ENCODE measurements at places on chromosomes 12 and 14.

- no peak for DNase-seq
These were observed 64.5 kb downstream of the AACS start for GRCh38 chr12:125129591-125130255.

DNA sequence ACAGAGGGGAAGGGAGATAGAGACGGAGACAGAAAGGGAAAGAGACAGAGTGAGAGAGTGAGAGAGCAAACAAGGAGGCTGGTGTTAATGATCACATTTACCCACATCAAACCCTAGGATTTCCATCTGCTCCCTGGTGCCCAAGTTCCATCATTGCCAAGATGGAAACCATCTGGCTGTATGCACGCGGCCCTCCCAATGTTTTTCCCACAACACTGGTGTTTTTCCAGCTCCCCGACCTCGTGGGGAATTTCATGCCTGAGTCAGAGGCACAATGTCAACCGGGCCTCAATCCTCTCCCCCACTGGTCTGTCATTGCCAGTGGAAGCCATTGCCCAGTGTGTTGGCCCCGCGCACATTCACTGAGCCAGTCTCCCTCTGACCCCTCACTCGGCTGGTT, 19.9 kb upstream of the BDKRB2 start:
- no peak for DNase-seq

DNA sequence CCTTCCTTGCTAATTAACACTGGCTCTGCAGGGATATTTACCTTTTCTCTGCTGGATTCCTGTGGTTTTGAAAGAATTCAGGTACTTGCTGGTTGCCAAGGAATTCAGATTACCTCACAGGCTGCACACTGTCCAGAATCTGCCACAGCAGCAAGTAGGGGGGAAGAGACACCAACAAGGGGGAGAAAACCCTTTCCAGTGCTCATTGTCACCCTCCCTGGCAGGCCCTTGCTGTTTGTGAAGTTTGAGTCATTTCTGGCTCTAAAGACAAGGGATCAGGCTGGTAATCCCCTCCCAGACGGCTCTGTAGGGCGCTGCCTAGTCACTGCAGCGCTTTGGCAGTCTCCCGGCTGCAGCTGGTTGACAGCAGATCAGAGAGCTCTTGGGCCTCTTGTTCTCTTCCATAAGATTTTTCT, 50.8 kb downstream of the TTLL5 start:
- no peak for DNase-seq

DNA sequence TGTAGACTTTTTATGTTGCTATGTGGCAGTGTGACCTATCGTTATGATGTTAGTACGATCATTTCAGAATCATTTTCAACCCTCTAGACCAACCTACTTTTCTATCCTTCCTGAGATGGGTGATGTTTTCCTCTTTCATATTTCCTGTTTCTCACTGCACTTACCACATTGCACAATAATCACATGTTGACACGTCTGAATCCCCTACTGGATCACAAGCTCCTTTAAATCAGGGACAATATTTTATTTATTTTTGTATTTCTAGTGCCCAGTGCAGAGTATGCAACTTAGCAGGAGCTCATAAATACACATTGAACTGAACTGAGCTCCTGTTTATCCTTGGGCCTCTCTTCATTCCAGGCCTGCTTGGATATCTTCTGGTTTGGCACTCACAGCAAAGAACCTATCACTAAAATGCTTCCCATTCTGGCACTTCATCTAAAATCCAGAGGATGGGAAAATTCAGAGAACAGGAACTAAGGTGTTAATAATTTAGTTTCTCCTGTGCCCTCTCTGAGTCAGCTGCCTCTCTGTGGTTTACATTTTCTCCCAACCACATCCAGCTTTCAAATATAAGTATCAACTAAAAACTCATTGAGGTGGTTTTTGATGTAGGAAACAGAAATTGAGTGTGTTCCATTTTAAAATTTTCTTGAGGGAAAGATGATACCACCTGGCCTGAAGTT, 69.4 kb upstream of the DYRK2 start:
- DNase-seq, result no peak

DNA sequence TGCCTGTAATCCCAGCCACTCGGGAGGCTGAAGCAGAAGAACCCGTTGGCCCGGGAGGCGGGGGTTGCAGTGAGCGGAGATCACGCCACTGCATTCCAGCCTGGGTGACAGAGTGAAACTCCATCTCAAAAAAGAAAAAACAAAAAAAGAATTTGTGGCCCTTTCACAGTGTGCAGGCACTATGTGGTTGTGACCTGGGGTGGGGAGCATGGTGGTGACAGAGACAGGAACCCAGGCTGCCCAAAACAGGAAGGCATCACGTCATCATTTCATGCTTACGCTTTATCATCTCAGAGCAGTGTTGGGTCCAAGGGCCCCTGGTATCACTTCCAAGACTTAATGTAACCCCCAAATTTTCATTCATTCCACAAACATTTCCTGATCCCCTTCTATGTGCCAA, 175.7 kb upstream of the GSC start:
- no peak for DNase-seq

DNA sequence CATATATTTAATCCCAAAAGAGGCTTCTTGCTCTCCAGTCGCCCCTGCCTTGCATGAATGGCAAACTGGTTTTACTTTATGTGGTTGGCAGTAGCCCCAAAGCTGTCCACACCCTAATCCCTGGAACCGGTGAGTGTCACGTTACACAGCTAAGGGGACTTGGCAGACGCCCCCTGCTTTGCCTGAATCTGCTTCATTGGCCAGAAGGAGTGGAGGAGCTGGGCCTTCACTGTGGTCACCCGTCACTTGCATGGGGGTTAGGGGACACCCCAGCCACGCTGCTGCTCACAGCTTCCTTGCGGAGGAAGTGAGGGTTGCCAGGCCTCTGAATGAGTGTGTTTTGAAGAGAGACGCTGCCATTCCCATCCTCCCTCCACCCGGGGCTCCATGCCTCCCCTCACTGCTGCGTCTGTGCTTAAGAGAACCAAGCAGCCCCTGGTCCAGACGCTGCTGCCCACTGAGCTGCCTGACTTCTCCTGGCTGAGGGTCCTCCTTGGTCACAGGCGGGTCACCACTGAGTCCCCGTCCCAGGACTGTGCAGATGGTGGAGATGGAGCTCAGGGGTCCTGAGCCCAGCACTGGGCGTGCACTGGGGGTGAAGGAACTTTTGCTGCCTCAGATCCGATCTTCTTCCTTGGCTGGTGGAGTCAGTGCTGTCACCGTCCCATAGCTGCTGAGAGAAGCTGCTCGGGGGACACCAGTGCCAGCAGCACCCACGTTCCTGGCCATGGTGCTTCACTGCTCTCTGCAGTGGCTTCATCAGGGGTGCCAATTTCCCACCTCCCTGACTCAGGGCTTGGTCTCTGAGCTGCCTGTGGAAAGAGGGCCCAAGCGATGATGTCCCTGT, 39.8 kb downstream of the GALNT9 start:
- DNase-seq, result no peak

DNA sequence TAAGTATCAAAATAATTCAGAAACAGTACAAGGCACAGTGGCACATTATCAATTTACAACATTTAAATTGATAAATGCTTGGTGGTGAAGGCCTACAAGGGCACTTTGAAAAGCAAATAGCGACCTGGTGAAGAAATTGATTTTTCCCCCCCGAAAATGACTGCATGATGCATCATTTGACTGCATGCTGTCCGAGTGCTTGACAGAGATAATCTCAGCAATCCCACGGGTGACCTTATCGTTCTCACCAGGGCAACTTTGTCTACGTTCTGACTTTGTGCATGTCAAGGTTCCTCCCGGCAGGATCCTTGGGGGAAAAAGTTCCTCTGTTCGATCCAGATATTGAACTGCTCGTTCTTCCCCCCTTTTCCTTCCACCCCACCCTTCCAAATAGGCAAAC, 384.8 kb downstream of the EGLN3 start:
- DNase-seq, result no peak

DNA sequence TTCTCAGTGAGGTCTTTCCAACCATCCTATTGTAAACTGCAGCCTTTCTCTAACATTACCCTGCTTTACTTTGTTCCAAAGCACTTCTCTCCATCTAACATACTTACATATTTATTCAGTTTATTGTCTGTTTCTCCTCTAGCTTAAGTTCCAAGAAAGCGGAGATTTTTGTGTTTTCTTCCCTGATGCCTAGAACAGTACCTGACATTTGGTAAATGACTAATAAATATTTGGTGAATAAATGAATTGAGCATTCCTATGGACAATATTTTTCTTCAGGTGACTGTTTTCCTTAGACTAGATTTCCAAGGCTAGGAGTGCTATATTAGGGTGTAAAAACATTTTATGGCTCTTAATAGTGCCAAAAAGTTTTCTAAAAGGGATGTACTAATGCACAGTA, 2.4 kb downstream of the RACGAP1 start:
- DNase-seq, result no peak

- DNase-seq, result no peak
These were observed 136.3 kb upstream of the PZP start for GRCh38 chr12:9344541-9344940.

GRCh38 chr12:76586764-76587395, 27.3 kb upstream of the OSBPL8 start:
- DNase-seq, result peak; percentile 69

- no peak for DNase-seq
These were observed 19.9 kb upstream of the CCNT1 start for GRCh38 chr12:48736456-48736855.

- no peak for DNase-seq
These were observed 276.9 kb downstream of the ALG10 start for GRCh38 chr12:34298971-34299801.

DNA sequence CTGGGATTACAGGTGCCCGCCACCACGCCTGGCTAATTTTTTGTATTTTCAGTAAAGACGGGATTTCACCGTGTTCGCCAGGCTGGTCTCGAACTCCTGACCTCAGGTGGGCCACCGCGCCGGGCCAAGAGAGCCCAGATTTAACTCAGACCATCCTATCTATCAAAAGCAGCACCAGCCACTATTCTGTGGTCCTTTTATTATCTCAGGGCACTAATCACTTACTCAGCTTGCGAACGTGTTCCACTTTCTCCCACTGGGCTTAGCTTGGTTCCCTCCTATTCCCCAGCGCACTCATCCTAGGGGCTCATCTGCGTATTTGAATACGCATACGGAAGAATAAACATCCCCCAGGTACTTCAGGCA, 16.2 kb upstream of the AACS start:
- DNase-seq, result no peak

DNA sequence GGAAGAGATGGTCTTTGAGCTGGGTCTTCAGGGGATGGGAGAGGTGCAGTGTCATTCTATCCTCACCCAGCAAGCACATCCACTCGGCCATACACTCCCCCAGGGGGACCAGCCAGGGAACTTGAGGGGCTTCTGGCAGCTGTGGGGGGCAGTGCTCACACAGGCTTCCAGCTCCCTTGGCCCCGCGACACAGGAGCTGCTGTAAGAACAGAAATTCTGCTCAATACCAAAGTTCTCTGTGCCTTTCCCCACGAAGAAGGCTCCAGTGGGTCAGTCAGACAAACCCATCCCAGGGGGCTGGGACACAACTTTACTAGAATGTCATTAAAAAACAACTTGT, 289.1 kb upstream of the RTL1 start:
- DNase-seq, result no peak

DNA sequence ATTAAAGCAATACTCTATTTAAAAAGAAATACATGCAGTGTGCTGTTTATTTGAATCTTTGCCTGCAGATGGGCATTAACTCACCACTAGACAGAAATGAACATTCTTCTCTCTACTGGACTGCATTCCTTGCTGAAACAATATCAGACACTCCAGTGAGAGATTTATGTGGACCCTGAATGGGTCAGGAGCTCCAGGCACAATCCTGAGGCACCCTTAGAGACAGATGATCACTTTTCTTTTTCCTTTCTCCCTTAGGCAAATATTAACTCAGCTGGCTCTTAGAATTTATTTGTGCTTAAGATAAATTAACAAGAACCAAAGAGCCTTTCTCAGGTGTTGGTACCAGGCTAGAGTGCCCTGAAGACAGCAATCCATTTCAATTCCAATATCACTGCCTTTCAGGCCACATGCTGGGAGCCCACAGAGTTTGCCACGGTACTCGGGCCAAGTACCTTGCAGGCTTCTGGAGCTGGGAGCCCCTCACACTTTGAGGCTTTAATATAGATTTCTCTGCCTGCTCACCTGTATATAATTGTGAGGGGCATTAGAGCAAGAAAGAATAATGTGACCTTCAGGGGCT, 173.0 kb downstream of the EMP1 start:
- DNase-seq, result no peak

DNA sequence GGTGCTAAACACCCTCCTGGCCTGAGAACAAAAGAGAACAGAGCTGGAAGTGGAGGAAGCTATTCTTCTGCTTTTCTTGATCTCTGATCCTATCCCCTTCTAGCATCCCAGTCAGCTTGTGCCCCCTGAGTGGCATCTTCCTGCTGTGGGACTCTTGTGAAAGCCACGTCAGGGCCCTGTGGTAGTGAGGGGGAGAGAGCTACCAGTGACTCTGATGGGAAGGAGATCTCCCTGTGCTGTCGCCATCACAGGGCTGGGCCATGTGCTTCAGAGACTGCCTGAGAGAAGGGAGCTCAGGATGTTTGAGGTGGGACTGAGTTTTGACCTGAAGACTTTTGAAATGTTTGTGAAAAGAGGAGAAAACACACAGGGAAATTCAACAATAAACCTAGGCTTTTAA, 107.6 kb upstream of the FUT8 start:
- peak; percentile 35 for DNase-seq

GRCh38 chr12:5520831-5521230, 88.9 kb downstream of the NTF3 start:
- DNase-seq, result no peak

DNA sequence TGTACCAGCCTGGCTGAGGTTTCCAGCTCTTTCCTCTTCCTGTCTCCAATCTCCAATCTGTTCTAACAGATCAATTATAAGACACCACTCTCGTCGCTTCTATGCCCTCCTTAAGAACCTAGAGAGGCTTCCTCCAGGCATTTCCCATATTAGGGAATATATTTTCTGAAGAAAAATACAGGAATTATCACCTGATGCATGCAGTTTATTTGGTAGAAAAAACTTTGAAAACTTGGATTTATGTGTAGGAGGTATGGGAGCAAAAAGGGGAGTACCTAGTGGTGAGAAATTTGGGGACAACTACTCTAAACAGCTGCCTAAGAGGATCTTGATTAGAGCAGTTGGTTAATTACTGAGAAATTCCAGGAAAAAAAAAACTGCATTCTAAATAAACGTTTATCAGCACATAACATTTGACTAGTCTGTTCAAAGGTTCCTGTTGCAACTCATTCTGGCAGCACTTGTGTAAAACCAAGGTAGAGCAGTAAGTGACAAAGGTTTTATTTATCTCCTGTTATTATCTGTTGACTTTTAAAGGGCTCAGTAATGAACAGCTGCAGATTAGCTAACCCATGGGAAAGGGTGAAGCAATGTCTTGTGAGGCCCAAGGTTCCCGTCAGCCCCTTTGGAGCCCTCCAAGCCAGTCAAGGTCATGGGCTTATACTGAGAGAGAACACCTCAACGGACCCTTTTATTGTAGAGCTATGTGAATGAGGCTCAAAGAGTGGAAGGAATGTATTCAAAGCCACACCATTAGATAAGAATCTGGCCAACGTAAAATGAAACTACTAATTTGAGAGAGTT, 36.4 kb upstream of the NR1H4 start:
- no peak for DNase-seq

DNA sequence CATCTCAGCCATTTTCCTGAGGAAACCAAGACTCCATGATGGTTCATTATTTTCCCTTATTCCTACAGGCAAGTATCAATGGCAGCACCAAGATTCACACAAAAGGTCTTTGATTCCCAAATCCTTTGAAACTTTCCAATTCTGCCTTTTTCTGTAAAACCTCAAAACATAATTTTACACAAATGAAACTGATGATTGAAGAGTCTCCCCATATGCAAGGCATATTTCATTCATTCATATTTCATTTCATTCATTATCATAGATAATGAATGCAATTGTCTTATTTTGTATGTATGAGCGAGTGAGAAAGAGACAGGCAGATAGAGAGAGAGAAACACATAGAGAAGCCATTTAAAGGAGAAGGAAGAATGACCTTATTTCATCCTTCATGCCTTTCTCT, 172.8 kb downstream of the BTG1 start:
- no peak for DNase-seq

Data from B cell (primary cell).